ENCODE measurements at places on chromosomes 5 and 9. TPM values are rescaled to one million over a fixed set of nuclear protein-coding genes. Genes with fewer than 3 reads are reported as not detected.

Gene ADAMTSL2
- total RNA-seq: not detected

Gene PCDHGA11
- total RNA-seq: 6.9 TPM

Gene SLC34A1
- 0.12 TPM for total RNA-seq

Gene CRB2
- total RNA-seq: not detected

Data from lower leg skin (tissue), 4 donors.